NCI-H1930 (cell line): ENCODE measurements at places on chromosomes 1 and 21.
A peak's percentile ranks its signal among the peaks of the same experiment; 100 is the strongest.

DNA sequence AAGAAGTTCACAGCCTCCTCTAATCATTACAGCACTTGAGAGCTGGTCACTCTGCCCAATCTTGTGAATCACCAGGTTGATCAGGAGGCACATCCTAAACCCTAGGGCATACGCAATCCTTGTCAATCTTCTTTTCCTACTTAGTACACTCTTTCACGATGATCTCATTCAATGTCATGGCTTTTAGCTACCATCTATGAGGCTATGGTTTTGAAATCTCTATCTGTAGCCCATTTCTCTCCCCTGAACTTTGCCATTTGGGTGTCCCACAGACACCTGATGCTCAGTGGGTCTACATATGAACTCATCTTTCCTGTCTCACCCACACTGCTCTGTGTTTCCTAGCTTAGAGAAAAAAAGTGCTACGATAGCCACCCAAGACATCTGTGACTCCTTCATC, 1.9 kb upstream of the MED18 start:
- no peak for DNase-seq

DNA sequence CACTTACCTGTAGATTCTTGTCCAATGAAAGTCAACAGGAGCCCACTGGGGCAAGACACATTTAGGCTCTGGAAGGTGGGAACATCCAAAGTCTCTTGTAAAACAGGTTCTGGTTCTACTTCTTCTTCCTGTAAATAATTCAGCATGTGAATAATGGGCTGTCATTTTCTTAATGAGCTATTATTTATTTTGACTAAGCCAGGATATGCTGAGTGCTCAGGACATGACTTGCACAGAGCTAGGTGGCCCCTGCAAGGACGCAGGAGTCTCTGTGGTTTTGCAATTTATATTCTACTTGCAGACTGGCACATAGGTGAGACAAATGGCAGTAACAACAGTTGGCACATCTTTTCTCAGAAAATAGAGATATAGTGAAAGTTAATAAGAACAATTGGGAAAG, 98.7 kb downstream of the WDR3 start:
- DNase-seq = no peak

DNA sequence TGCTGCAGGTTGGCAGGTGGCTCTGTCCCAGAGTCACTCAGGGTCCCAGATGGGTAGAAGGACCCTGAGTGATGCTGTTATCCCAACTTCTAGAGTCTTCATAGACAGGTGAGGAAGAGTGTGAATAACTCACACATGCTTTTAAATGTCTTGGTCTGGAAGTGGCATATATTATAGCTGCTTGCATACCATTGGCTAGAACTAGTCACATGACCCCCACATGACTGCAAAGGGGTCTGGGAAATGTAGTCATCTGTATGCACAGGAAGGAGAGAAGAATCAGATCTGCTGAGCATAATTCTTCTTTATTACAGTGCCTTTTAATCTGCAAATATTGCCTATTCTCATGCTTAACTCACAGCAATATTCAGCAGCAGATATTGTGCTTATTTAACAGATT, 28.2 kb upstream of the KLHDC7A start:
- DNase-seq = no peak

- no peak for DNase-seq
These were observed 48.9 kb upstream of the GADD45A start for GRCh38 chr1:67636146-67636545.

DNA sequence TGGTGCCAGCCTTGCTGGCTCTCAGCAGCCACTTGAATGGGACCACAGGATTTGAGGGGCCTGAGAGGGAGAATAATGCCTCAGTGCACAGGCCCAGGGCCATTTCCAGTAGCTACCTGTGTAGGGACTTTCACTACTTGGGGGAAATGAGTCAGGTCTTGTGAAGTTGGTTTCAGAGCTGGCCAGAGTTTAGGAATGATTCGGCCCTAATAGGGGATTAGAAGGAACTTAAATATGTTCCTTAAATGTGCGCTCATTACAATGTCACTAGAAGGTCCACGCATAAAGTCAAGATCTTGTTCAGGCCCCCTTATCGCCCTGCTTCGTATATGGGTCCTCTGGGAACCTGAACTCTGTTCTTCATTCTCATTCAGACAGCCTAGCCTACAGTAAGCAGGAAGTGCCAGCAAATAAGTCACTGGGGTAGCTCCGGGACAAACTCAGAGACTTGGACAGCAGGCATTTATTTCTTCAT, 5.6 kb upstream of the AKR1A1 start:
- no peak for DNase-seq

DNA sequence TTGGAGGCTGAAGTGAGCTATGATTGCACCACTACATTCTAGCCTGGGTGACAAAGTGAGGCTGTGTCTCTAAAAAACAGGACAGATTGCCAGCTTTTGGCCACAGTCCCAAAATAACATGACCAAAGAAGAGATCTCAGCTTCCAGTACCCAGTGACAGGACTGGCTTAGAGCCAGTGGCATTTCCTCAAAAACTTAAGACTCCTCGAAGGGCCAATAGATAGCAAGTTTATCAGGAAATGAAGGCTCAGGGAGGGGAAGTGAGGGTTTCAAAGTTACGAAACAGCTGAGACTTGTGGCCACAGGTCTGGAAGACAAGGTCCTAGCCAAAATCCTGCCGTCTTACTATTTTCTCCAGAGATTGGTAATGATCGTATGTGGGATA, 6.3 kb upstream of the TMEM39B start:
- no peak for DNase-seq

DNA sequence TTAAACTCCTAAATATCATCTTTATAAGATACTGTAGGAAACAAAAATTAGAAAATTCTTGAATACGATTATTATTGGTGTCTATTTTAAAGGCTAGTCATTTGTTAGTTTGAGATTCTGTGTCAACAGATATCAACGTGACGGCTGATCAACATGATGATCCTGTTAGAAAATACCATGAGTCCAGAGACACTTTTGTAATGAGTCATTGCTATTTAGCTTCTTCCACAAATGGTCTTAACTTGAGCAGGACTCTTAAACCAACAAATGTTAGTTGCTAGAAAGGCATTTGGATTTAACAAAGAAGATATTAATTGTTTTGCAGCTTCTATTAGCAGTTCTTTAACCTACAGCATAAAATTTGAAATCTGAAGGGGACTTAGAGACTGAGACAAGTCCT, 131.2 kb downstream of the TGFB2 start:
- no peak for DNase-seq

DNA sequence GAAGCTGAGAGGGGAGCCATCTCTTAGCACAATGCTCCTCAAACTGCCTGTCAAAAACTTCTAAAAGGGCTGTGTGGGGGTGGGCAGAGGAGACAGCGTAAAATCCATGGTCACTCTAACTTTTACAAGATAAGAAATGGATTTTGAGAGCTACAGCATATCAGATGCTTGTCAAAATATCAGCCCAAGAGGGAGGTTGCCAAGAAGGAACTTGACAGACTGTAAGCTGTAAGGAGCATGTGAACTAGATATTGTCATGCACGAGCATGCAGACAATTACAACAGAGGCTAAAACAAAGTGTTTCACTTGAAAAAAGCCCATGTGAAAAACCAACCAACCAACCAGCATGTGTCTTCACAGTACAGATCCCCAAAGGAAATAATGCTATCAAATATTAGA, 107.3 kb upstream of the B3GALT2 start:
- no peak for DNase-seq

GRCh38 chr1:209202830-209203532, 380.5 kb upstream of the CAMK1G start:
- peak; percentile 32 for DNase-seq

DNA sequence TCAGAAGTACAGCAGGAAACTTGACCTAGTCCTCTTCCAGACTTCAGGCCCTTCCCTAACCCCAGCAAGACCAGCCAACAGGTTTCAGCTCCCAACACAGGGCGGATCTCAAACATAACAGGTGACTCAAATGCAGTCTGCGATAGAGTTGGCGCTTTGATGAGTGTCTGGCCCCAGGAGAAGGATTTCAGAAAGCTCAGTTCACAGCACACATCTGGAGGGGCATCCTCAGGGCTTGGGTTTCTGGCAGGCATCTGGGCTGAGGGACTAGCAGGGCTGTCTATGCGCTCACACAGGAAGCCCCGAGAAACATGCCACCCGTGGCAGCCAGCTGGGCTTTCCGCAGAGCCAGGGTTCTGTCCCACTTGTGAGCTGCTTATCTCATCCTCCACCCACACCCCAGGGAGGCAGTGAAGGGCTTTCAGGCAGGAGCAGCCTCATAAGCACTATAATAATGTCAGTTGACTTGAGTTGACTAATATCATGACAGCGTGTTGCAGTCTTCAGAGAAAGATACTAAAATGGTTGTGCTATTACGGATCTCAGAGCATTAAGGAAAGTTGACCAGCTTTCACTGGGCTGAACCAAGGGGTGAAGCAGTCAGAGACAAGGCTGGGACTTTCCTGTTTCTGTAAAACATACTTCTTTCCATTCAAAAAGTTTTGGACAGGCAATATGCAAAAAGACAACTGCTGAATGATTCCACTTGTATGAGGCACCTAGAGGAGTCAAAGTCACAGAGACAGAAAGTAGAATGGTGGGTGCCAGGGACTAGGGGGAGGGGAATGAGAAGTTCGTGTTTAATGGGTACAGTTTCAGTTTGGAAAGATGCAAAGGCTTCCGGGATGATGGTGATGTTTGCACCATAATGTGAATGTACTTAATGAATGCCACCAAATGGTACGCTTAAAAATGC, 233.0 kb upstream of the IRF2BP2 start:
- no peak for DNase-seq

DNA sequence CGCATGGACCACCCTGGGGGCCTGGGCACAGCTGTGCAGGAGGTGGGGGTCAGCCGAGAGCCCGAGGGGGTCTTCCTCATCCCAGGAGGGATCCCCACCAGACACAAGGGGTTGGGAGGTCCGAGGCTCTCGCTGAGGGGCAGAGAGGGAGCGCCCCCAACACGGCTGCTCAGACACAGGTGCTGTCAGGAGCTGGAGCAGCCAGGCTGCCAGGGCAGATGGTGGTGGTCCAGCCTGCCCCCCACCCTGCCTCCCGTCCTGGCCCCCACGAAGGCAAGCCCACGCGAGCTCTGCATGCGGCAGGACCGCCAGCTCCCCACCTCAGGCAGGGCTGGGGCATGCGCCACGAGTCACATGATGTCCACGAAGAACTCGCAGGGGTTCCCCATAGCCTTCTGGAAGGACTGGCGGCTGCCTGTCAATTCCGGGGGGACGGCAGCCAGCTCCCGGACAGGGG, 4.7 kb downstream of the TAS1R3 start:
- no peak for DNase-seq

GRCh38 chr1:62240651-62241370, 46.2 kb downstream of the L1TD1 start:
- DNase-seq = no peak

DNA sequence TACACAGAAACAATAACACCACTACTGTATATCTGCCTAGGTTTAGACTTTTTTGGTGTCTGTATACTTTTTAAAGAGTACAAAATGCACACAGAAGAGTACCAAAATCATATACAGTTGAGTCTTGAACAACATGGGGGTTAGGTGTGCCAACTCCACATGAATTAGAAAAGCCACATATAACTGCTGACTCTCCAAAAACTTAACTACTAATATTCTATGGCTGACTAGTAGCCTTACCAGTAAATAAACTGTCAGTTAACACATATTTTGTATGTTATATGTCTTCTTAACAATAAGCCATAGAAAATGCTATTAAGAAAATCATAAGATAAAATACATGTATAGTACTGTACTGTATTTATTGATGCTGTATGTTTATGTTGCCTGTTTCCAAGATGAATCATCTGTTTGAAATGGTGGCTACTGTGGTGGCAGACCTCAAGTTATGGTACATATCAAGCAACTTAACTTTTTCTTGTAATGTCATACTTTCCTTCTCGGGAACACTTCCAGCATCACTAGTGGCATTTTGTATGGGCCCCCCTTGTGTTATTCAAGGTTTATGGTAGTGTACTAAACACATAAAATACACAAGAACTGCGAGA, 71.2 kb downstream of the LHX4 start:
- no peak for DNase-seq

GRCh38 chr1:37948166-37948565, 1.3 kb upstream of the INPP5B start:
- no peak for DNase-seq

DNA sequence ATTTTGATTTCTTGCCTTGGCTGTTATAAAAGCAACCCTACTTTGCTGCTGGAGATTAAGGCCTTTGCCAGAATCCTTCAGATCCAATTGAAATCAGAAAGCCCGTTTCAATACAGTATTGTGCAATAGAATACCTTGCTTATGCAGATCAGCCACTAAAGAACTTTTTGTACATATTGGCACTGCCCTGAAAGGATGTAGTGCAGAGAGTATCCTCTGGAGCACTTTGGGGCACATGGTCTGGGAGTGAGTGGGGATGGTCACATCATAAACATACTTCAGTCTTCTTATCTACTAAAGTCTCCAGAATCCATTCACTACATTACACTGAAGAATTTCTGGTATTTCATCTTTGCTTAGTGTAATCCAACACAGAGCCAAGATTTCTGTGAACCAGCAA, 189.0 kb downstream of the CENPF start:
- no peak for DNase-seq

- no peak for DNase-seq
These were observed 67.5 kb downstream of the TRIM11 start for GRCh38 chr1:228339059-228339704.

DNA sequence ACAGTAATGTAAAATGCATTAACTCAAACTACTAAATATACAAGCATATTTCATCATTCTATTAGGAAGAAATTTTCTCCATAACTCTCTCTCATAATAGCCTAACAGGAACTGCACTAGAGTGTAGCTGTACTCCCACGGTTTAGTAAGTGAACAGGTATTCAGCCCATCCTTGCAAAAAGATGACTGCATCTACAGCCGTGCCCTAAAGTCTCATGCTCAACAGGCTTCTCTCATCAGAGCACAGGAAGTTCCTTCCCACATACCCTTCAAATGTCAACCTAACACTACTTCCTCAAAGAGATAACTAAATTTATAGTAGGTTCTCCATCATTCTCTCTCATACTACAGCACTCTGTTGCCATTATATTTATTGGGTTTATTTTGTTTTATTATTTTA, 251.6 kb downstream of the AKT3 start:
- no peak for DNase-seq

GRCh38 chr1:245538671-245539070, 383.9 kb downstream of the KIF26B start:
- DNase-seq = no peak

GRCh38 chr1:213443415-213443814, 392.4 kb downstream of the RPS6KC1 start:
- DNase-seq = no peak

- no peak for DNase-seq
These were observed 155.1 kb upstream of the DNAH14 start for GRCh38 chr1:224774378-224774777.

GRCh38 chr1:11407301-11407994, 71.5 kb upstream of the DISP3 start:
- DNase-seq = no peak
